Adrenal gland (tissue), 19 donors: ENCODE measurements at places on chromosomes 5 and 9.

DNA sequence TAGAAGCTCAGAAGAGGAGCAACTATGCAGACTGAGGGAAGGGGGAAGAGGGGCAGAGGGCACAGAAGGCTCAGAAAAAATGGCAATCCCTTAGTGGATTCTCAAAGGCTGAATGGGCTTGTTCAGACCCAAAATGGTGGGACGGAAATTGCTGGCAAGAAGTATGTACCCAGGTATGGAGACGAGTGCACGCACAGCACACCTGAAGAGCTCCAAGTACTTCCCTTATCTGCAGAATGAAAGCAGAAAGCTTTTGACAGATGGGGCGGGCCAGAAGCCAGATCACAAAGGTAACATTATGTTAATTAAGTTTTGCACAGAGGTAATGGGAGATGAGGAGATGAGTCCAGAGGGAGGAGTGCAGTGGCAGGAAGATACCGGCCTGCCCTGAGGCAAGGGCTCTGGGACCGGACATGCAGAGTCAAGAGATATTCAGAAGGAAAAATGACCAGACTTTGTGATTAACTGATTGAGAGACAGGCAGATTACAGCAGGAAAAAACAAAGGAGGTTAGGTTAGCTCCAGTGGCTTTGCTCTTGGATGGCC, 138.1 kb upstream of the PIK3R1 start:
- DNase-seq = no peak

DNA sequence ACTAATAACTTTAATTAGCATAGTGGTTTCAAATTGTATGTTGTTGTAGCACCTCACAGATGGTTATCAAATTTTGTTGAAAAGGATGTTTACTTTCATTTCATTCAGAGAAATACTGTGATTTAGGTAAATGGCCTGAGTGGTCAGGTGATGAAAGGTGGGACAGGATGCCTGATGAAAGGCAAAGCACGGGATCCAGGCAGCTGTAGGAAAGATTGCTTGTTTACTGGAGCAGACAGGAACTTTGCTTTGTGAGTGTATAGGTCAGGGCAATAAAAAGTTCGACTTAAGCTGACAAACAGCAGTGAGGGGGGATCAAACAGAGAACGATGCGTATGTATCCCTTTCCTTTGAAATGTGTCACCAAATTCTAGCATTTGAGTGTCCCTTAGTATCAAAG, 19.0 kb downstream of the KIAA1958 start:
- DNase-seq = no peak

- no peak for DNase-seq
Observed at GRCh38 chr5:112467485-112467884, 48.4 kb upstream of the EPB41L4A start.

GRCh38 chr9:129725795-129726251, 27.0 kb downstream of the PTGES start:
- no peak for DNase-seq

DNA sequence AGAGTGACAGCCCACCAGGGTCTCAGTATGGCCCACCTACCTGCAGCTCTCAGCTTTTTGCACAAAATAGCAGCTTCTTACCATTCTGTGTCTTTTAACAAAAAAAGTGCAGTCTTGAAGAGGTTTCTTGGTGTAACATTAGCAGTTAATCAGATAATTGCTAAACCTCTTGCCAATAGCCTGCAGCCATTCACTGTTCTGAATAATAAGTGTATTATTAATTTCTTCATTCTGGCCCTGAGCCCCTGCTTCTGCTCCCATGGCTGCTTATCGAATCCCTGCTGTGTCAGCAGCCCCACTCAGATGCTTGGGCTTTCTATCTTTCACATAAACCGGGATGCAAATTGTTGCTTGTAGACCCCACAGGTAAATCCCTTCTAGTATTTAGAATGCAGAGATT, 485.9 kb downstream of the CAAP1 start:
- DNase-seq = no peak

DNA sequence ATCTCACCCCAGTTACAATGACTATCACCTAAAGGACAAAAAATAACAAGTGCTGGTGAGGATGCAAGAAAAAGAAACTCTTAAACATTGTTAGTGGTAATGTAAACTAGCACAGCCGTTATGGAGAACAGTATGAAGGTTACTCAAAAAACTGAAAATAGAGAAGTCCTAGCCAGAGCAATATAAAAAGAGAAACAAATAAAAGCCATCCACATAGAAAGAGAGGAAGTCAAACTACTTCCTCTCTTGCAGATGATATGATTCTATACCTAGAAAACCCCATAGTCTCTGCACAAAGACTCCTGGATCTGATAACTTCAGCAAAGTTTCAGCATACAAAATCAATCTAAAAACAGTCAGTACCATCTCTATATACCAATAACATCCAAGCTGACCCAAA, 221.5 kb upstream of the FAM174A start:
- no peak for DNase-seq

DNA sequence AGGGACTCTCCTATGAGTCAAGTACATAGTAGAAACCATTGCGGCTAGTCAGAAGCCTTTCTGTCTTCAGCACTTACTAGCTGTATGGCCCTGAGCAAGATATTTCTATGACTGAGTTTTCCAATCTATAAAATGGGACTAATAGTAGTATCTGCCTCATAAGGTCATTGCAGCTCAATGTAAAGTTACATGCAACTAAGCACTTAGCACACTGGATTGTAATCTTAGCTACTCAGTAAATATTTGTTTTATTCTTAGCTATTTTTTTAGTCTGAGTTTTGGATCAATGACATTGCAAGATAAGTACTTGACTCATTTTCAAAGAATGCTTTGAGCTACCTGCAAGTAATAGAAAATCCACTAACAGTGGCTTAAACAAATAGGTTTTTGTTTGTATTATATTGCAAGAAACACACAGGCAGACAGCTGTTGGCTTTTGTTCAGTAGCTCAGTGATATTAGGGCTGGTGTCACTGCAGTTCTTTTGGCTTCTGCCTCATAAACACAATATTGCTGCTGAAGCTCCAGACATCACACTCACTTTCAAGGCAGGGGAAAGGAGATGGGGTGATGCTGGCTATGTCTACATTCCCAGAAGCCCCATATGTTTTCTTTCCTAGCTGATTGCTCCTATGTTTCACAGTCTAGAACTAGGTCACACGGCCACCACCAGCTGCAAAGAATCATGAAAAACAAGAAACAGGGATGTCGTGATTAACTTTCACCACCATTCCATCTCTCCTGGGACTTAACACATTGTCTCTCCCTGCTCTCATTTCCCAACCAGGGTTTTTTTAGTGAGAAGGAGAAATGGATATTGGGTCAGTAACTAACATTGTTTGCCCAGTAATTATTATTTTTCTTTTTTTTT, 26.9 kb upstream of the FAT2 start:
- DNase-seq = no peak

- DNase-seq = peak; percentile 4
Observed at GRCh38 chr9:138101444-138102234, 224.1 kb downstream of the CACNA1B start.

- no peak for DNase-seq
Observed at GRCh38 chr9:116656501-116656971, 30.6 kb upstream of the TRIM32 start.

GRCh38 chr5:115487756-115488155, 56.8 kb downstream of the FEM1C start:
- no peak for DNase-seq

DNA sequence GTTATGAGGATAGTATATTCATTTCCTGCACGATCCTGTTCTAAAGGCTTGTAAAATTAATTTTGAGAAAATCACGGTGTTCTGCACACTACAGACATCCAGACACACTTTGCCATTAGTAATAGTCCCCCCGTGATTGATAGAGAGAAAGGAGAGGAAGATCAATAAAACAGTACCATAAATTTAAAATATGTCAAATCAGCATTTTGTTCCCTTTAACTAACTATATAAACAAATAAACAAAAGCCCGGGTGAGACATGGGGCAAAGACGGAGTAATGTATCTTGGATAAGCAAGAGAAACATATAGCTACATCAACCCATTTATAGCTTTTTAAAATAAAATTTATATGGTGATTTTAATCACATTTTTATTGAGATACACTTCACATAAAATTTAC, 10.6 kb upstream of the CER1 start:
- DNase-seq = no peak

DNA sequence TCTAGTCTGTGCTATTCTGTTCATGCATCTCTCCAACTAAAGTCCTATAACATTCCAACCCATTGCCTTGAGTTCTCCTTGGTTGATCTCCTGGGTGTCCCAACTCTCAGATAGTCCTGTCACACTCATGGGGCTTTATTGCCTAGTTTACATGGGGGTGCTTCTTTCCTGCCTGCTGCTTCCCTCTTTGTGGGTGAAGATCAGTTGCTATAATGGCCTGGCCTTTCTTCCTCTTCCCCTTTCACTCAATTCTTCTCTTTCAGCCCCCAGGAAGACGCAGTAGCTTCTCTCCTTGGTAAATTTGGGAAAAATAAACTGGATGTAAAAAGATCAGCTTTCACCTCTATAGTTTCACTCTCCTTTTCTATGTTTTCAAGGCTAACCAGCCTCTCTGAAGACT, 66.5 kb downstream of the PTCD2 start:
- DNase-seq = no peak

DNA sequence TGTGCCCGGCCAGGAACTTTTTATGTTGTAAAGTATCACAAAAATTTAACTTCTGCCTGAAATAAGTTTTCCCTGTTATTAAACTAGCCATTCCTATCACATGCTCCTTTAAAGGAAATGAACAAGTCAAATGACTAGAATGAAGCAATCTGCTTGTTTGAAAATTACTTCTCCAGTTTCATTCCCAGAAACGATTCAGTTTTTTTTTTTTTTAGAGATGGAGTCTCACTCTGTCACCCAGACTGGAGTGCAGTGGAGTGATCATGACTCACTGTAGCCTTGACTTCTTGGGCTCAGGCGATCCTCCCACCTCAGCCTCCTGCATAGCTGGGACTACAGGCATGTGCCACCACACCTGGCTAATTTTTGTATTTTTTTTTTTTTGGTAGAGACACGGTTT, 13.3 kb upstream of the GNG10 start:
- peak; percentile 67 for DNase-seq

GRCh38 chr5:151676719-151677118, 10.0 kb downstream of the SPARC start:
- no peak for DNase-seq

- DNase-seq = peak; percentile 48
Observed at GRCh38 chr5:177429248-177430040, 3.0 kb downstream of the GRK6 start.

GRCh38 chr9:134949681-134950385, 32.1 kb upstream of the FCN1 start:
- DNase-seq = no peak

GRCh38 chr9:114366334-114367128, 21.3 kb downstream of the AKNA start:
- no peak for DNase-seq

- DNase-seq = no peak
Observed at GRCh38 chr9:88005240-88005639, 30.9 kb upstream of the CDK20 start.

DNA sequence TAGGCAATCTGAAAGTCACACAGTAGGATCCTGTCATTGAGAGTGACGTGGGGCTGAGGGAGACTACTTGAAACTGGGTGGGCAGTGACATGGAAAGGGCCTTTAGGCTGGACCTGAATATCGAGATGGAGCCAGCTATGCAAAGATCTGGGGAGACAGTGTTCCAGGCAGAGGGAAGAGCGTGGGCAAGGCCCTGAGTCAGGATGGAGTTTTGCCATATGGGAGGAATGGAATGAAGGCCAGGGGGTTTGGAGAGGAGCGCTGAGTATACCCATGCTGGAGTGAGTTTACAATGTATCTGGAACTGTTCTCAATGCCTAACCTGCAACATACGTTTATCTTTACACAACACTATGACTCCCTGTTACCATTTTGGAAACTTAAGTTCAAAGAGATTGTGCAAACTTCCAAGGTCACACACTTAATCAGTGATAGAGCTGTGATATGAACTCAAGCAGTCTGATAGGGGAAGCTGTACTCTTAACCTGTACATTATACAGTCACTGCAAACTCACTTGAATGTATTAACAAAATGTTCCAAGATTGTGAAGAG, 33.5 kb downstream of the INSYN2B start:
- no peak for DNase-seq

- no peak for DNase-seq
Observed at GRCh38 chr5:76674330-76675066, 41.4 kb upstream of the F2R start.

GRCh38 chr5:41176952-41177351, 36.4 kb downstream of the C6 start:
- DNase-seq = no peak

DNA sequence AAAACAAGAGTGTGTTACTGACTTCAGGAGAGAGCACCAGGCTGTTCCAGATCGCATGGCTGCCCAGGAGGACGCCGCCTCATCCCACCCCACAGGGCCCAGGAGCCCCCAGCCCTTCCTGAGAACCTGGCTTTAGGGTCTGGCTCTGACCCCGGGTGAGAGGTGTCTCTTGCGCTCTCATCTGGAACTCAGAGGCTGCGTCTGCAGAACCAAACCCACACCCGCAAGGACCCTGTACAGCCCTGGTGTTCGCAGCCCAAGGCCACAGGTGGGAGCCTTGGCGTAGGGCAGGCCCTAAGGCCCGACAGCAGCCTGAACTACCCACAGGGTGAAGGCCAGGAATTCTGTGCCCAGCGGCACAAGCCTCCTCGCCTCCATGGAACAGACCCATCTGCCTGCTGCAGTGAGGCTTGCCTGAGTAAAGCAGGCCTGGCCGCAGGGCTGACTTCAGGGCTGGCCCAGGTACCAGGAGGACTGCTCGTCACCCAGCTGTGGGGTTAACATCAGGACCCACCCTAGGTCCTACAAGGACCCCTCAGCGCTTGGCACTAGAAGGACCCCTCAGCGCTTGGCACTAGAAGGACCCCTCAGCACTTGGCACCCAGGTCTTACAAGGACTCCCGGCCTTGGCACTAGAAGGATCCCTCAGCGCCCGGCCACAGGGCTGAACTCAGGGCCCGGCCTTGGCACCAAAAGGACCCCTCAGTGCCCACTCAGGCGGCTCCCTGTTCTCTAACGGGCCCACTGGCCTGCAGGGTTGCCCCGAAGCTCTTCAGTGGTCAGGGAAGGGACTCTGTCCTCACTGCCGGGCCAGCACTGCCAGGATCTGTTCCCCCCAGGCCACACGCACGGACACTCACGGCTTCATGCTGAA, 48.2 kb downstream of the NKD2 start:
- DNase-seq = no peak

GRCh38 chr9:114483499-114483898, 21.8 kb downstream of the WHRN start:
- no peak for DNase-seq

- DNase-seq = no peak
Observed at GRCh38 chr9:25350011-25350410, 328.2 kb downstream of the TUSC1 start.
